ENCODE measurements at places on chromosomes 7 and 10.

DNA sequence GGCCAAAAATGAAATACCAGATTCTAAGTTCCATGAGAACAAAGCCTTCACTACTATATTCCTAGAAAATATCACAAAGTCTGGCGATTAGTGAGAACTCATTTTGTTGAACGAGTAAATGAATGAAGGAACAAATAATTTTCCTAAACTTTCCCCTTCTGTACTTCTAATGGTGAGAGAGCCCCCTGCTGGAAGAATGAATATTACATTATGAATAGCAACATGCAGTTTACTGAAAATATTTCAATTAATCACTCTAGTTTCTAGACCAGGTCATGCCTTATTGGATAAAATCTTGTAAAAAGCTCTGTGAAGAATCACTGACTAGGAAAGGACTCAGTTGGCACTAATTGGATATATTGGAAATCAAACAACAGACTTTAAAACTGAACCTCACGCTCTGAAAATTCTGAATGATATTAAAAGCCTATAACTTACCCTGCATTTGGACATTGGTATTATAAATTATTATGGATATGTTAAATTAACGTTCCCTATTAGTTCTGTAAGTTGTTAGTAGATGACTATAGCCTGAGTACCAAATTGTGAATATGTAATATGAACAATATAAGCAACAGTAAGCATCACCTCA, 32.4 kb upstream of the MTPN start:
- DNase-seq, result no peak

GRCh38 chr10:12130237-12130872, 878 bp downstream of the SEC61A2 start:
- DNase-seq, result no peak

- no peak for DNase-seq
Measured at GRCh38 chr10:31723106-31723750, 205.4 kb downstream of the ARHGAP12 start.

DNA sequence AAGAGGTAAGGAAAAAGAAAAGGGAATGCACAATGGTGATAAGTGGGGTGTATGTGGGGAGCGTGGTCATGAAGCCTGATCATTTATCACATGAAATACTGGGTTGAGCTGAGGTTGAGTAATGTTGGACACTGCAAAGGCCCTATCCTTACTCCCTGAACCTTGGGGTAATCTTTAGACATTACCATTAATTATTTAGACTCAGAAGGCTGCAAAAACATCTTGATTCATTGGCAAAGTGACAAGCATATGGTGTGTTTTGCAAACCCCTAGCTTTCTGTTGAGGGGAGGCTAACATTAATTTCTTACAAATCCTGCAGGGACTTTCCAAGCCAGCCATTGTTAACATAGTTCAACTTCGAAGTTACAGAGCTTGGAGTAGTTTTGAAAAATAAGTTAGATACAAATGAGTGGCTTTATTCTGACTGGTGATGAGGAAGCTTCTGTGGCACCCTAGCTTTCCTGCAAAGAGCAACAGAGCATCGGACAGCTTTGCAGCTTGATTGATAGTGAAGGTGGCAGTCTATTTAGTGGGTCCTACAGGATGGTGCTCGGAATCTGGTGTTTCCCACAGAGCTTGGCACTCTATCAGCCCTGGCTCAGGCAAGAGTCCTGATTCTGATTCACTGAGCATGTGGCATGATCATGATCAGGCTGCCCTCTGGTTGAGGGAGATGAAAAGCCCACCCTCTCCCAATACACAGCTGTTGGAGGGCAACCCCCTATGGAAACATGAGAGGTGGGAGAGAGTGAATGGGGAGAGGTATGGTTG, 153.7 kb upstream of the NPVF start:
- no peak for DNase-seq

- DNase-seq, result no peak
Measured at GRCh38 chr7:607938-608337, 88.3 kb upstream of the PDGFA start.

GRCh38 chr7:1227814-1228544, 4.7 kb upstream of the UNCX start:
- DNase-seq, result no peak

DNA sequence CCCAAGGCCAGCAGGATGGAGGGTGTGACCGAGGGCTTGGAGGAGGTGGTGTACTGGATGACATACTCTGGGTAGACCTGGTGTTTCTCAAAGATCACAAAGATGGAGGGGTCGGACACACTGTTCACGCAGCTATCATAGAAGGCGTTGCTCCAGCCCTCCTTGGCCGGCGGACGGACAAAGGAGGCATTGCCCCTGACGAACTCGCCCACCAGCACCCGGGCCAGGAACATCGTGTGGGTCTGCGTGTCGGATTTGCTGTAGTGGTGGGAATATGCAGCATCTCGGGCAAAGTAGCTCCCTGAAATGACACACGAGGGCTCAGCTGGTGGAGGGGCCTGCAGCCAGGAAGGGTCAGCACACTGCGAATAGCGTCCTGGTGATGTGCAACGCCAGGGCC, 38.2 kb downstream of the PARP12 start:
- DNase-seq, result no peak

GRCh38 chr7:106504645-106505044, 156.3 kb downstream of the CCDC71L start:
- no peak for DNase-seq

GRCh38 chr7:27546610-27547009, 116.1 kb downstream of the HIBADH start:
- DNase-seq, result no peak

- no peak for DNase-seq
Measured at GRCh38 chr7:16660702-16661464, 14.9 kb downstream of the BZW2 start.

GRCh38 chr7:111324228-111324627, 233.3 kb downstream of the LRRN3 start:
- DNase-seq, result no peak

DNA sequence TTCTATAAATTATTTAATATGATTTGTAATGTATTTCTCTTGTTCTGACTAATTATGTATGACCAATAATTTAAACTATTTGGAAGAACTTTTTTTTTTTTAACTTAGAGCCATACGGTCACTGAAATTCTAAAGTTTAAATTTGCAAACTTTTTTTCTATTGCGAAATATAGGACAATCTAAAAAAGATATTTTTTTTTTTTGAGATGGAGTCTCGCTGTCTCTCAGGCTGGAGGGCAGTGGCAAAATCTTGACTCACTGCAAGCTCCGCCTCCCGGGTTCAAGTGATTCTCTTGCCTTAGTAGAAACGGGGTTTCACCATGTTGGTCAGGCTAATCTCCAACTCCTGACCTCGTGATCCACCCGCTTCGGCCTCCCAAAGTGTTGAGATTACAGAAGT, 130.5 kb downstream of the CPED1 start:
- DNase-seq, result no peak

GRCh38 chr7:3915337-3915878, 614.4 kb downstream of the SDK1 start:
- no peak for DNase-seq

DNA sequence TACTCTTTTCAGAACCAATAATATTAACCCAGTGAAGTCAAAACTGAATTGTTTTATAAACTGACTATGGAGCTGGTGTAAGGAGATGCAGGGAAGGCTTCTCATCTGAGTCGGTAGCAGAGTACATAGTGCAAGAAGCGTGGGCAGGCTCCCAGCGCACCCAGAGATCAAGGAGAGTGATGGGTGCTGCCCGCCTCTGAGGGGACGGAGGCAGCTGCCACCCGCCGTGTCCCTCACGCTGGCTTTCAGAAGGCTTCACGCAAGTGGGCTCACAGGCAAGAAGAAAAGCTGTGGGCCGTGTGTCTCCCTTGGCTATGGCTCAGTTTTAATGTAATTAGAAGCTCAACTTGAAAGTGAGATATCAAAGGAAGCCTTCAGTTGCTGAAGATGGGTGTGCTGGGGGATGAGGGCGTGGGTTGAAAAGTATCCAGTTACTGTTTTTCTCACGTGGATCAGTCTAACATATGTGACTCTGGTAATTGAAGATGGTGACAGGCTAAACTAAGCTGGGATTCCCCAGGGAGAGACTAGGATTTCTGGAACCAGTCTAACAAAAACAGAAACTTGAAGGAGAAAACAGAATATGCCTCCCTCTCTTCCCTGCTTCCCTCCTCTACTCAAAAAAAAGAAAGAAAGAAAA, 159.9 kb downstream of the MGMT start:
- no peak for DNase-seq

DNA sequence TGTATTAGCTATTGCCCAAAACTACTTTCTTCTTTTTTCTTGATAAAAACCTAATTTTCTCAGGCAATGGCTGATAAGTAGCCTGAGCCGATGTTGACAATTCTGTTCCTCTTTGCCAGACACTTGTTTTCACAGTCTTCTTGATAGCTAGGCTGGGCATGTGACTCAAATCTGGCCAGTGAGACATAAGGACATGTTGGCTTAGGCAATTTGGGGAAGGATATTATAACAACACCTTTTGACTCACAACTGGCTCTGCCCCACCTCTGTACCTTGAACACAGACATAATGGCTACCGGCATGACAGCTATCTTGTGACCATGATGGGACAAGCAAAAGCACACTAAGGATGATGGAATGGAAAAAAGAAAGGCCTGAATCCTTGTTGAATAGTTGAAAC, 72.9 kb upstream of the GPR22 start:
- no peak for DNase-seq

DNA sequence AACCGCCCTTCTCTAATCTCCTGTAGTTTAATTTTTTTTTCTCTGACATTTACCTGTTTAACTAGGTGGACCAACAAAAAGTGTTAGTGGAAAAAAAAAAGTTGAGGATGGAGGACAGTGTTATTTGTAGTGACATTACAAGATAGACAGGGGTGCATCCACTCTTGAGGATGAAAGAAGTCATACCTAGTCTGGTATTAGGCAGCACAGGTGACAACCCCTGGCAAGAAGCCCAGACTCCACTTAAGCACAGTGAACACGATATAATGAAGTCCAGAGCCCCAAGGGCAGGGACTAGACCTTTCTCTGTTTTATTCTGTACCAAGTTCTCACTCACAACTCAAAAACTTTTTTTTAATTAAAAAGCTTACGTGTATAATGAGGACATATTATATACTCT, 268.4 kb downstream of the GPR37 start:
- no peak for DNase-seq

DNA sequence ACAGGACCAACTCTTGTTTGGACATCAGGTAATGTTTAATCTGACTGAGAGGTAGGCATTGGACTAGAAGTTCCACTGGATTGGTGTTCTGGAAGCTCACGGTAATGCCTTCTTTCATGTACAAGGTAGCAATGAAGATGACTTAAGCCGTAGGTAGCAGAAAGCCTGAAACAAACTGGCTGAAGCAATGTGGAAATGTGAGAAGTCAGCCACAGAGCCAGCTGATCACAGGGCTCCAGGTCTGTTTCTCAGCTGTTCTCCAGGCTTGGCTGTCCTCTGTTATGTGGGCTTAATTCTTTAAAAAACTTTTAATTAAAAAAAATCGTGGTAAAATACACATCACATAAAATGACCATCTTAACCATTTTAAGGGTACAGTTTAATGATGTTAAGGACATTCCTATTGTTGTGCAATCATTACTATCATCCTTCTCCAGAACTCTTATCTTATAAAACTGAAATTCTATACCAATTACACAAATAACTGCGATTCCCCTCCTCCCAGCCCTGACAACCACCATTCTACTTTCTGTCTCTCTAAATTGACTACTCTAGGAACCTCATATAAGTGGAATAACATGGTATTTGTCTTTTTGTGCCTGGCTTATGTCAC, 101.4 kb upstream of the ZNF32 start:
- no peak for DNase-seq

DNA sequence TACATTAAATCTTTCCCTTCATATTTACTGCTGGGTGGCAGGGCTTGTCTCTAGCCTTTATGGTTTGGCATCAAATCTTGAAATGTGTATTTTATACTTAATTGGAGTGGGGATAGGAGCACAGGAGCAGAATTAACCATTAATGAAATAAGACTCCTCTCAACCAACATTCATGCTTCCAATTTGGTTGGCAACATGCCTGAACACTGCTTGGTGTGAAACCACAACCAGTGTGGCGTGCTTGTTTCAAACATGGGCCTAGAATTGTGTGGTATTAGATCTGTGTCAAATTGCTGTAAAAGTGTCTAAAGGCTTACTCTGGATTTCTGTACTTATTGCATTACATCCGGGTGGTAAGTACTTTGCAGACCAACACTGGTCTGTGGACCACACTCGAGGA, 25.1 kb upstream of the VPS41 start:
- DNase-seq, result no peak

GRCh38 chr10:86769991-86770390, 13.6 kb downstream of the BMPR1A start:
- DNase-seq, result no peak

GRCh38 chr7:104327938-104328295, 486 bp upstream of the LHFPL3 start:
- no peak for DNase-seq

GRCh38 chr7:32802305-32802910, 89.2 kb downstream of the KBTBD2 start:
- no peak for DNase-seq

DNA sequence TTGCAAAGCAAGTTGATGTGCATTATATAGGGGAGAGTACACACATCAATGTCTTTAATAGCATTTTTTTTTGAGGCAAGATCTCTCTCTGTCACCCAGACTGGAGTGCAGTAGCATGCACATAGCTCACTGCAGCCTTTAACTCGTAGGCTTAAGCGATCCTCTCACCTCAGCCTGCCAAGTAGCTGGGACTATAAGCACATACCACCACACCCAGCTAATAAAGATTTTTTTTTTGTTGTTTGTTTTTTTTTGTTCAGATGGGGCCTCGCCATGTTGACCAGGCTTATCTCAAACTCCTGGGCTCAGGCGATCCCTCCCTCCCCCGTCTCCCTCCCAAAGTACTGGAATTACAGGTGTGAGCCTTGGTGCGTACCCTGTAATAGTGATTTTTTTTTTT, 1.5 kb downstream of the UMAD1 start:
- DNase-seq, result no peak

GRCh38 chr10:130137090-130137448, 878 bp downstream of the GLRX3 start:
- DNase-seq, result no peak

DNA sequence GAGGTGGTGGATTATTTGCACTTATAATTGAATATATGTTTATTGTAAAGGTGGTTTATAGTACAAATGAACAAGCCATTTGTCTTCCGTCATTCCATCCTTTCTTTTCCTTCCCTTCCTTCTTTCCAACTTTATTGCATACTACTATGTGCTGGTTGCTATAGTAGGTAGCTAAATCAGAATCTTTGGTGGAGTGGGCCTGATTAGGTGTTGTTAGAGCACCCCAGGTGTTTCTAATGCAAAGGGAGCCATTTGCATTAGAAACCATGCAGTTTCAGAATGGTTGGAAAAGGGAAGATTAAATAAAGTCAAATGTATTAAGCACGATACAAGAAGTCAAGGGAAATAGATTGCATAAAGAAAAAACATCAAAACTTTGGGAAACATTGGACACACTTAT, 88.8 kb upstream of the TRIL start:
- DNase-seq, result no peak
